ENCODE measurements at places on chromosomes 5 and 9.
A peak's percentile ranks its signal among the peaks of the same experiment; 100 is the strongest.

DNA sequence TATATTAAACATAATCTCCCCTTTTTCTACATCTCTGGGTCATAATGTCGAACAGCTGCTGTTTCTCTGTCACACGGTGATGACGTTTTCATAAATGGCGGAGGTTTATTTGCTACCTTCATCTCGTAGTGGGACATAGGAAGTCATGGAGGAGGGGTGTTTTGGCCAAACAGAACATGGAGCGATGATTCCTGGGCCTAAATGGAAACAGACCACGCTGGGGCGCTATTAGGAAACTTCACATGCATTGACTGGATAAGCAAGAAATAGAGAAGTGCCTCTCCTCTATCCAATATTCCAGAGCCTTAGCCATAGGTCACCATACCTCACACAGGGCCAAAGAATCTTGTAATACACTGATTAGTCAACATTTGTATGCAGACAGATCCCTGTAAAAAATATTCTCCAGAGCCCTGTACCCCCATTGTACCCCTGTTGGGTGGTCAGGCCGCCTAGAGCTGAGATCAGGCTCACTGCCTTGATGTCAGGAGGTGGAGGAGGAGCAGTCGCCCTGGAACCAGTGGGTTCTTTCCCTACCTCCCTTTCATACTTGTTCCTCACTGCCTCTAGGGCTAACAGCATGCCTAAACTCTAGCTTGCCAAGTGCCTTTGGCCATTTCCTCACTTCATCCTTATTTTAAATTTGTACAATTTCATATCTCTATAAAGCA is 77.8 kb upstream of the SPIN1 start:
- DNase-seq, result no peak

GRCh38 chr5:152938630-152939029 is 533.6 kb upstream of the NMUR2 start:
- DNase-seq, result no peak

DNA sequence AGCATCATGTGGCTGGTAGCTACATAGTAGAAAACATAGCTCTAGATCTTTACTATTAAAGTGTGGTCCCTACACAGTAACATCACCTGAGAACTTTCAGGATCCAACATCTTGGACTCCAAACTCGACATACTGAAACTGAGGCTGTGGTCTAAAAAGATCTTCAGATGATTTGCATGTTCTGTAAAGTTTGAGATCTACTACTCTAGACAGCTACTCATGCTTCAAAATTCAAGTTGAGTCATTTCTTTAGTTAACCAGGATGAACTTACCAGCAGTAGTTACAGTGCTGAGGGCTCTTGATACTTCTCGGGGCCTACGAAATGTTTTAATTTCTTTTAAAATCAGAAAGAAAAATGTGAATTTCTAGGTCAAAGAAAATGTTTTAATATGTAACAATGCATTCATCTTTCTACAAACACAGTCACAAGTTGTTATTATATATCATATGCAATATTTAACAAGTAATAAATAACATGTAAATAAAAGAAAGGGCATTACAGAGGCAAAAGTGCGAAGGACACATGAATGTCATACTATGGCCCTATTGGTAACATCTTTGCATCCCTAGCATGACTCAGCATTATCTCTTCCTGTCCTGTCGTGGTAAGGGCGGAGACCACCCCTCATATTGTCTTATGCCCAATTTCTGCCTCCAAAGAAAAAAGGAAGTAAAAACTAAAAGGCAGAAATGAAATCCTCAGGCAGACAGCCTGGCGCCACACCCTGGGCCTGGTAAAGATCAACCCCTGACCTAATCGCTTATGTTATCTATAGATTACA is 563.9 kb upstream of the TLE4 start:
- no peak for DNase-seq

- DNase-seq, result peak; percentile 48
Measured at GRCh38 chr5:159854916-159855315, 61.4 kb upstream of the ADRA1B start.

- DNase-seq, result peak; percentile 31
Measured at GRCh38 chr5:65152131-65152530, 329.6 kb downstream of the ADAMTS6 start.

GRCh38 chr9:28031521-28032267 is 458.4 kb upstream of the C9orf72 start:
- no peak for DNase-seq

DNA sequence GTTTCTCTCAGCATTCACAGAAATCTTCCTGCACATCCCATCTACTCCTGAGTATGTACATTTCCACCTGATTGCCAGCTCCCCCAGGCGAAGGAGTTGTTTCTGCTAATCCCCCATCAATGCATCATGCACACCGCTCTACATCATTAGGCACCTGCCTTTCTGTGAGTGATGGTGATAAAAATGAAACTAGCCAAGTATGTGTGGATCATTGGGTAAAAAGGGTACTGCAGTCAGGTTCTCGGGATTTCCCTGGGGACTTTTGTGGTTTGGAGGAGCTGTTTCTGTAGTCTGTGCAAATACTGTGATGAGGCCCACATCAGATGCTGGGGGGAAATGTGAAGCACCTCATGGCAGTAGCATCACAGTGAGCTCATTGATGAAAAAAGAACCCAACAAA is 30.4 kb downstream of the CAMK4 start:
- DNase-seq, result peak; percentile 8

DNA sequence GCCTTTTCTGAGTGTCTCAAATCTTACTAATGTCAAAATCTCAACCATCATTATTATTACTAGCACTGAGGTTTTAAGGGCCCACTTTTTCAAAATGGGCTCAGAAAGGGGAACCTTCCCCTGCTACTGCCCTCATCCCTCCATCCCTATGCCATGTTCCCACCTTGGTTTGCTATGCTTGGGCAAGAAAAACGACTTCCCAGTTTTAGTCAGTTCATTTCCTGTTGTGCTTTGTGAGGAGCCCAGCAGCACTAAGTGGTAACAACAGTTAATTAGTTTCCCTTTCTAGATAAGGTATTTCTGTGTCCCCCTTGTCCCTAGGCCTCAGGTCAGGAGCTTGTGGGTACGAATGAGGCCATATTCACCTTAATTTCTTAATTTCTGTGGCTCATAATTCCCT is 595.2 kb downstream of the RAB3C start:
- DNase-seq, result no peak

GRCh38 chr5:81495286-81495685 is 101.4 kb upstream of the ACOT12 start:
- no peak for DNase-seq

DNA sequence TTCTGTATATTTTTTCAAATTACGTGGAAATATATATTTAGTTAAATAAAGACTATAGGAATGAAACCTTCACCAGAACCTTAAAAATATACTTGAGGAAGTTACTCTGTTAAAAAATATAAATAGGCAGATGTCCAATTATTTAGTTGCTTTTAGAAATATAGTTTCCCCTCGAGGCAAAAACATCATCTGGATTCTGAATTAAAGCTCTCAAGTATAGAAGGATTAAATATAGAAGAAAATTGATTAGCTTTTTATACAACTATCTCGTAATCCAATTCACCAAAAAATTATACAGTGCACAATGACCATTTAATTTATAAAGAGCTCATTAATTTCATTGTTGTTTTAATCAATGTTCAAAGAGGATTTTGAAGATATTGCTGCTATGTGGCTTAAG is 601.4 kb downstream of the GABRG2 start:
- no peak for DNase-seq

DNA sequence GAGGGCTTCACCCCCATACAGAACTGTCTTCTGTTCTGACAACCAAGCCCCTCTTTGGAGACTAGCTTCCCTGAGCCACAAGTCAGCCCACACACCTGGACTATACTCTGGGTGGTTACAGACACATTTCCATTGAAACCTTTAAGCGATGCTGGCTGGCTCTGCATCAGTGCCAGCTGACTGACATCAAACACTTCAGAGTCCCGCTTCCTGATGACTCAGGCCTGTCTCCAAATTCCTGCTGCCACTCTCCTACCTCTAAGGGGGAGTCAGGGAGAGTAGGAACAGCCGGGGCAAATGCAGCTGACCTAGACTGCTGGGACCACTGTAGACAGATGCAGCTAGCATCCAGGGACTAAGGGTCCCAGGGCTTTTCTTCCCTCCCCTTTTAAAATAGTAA is 59.4 kb downstream of the SIL1 start:
- peak; percentile 60 for DNase-seq

GRCh38 chr5:119049824-119050449 is 20.9 kb upstream of the DMXL1 start:
- peak; percentile 49 for DNase-seq

- no peak for DNase-seq
Measured at GRCh38 chr9:365436-365835, 150.8 kb downstream of the DOCK8 start.

DNA sequence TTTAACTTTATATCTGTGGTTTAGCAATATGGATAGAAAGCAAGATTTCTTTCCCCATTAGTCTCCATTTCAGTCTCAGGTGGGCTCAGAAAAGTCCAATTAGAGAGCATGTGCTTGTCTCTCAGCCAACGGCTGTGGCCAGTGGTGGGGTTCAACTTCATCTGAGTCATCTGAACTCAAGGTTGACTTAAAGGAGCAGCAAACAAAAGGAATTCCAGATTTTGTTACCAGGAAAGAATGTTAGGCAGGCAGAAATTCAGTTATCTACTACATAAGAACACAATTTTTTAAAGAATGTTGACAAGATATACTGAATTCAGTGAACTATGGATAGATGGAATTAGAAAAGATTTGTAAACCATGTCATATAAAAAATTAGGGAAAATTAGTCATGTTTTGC is 784.1 kb downstream of the MAT2B start:
- DNase-seq, result no peak

DNA sequence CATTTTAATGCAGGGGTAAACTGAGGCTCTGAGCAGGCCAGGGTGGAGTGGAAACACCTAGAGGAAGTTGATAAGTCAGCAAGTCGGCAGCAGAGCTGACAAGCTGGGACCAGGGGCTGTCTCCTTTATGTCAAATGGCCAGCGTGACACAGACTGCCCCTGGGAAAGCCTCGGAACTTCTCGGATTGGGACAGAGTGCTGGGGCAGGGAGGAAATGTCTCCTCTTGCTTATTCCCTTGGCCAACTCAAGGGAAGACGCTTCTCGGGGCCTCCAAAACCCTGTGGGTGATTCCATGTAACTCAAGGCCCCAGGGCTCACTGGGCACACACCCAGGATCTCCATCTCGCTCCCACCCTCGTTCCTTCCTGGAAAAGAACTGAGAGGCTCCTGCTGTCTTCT is 25.4 kb upstream of the ANXA6 start:
- no peak for DNase-seq

- no peak for DNase-seq
Measured at GRCh38 chr5:118522626-118523025, 465.7 kb downstream of the DTWD2 start.

DNA sequence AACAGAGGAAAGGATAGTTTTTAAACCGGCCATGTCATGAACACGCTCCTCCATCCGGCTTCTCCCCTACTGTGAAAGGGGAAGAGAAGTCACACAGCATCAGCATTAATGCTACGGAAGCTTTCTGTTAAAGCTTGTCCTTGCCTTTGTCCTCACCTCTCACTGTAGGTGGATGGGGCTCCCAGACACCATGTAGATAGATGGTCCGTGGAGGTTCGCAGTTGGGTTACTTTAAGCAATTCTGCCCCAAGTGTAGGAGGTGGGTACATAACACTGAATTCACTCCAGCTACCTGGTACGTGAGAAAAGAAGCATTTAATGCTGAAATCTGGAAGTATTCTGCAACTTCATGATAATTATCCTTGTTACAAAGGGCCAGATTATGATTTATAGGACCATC is 165.8 kb downstream of the BAAT start:
- DNase-seq, result no peak

- DNase-seq, result peak; percentile 75
Measured at GRCh38 chr5:93100428-93100827, 480.6 kb downstream of the NR2F1-AS1 start.

DNA sequence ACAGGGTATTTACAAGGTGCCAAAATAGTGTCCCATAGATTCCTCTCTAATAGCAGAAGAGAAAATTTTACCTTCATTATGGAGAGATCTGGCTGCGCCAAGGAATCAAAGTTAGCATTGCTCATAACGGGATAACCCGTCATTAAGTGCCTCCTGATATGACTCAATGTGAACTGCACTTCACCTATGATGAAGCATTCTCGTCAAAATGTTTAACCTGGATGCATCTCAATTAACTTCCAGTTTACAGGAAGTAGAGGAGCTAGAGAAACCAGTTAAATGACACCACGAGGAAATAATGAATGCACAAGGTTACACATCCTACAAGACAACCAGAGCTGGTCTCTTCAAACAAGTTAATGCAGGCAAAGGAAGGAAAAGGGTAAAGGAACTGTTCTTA is 17.2 kb downstream of the FBXW11 start:
- DNase-seq, result no peak

GRCh38 chr9:114386886-114387679 is 699 bp downstream of the AKNA start:
- DNase-seq, result peak; percentile 38

DNA sequence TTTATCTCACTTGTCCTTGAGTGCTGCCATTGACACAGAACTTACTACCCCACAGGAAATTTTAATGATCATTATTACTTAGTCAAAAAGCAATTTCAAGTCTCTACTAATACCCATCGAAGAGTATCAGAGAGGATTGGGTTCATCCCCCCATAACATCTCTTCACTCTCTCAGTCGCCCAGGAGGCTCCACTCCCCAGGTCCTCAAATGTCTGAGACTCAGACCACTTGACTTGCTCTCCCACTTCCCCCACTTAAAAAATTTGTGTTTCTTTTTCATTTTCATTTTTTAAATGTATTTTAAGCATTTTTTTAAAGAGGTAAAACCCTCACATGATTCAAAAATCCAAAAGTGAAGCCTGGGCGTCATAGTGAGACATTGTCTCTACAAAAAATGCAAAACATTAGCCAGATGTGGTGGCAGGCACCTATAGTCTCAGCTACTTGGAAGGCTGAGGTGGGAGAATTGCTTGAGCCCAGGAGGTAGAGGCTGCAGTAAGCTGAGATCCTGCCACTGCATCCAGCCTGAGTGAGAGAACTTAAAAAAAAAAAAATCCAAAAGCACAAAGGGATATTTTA is 56.8 kb upstream of the TRAF1 start:
- DNase-seq, result no peak

DNA sequence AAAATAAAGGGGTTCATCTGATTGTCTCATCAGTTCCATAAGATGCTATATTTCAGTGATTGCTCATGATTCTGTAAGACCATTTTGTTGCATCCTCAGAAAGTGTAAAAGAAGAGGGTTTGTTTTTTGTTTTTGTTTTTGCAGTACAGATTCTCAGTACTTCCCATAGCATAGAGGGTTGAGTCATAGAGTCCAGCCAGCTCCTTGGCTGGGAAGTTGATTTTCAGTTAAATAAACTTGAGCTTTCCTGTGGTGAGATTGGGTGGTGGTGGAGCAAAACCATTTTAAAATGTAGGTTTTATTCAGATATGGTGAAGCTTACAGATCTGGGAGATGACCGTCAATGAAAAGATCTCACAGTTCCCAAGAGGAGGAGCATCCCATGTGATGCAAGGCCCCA is 48.2 kb downstream of the DAPK1 start:
- DNase-seq, result peak; percentile 33
